Muscle of leg (tissue), 16 donors: ENCODE measurements at places on chromosomes 4 and X. TPM values are rescaled to one million over a fixed set of nuclear protein-coding genes. Genes with fewer than 3 reads are reported as not detected.

Gene MAP7D2
- 0.44 TPM for total RNA-seq

Gene TLR10
- total RNA-seq = 0.27 TPM

Gene CT47B1
- total RNA-seq = not detected

Gene ZNF275
- total RNA-seq = 5.6 TPM

Gene NDNF
- 12.0 TPM for total RNA-seq

Gene NDST3
- 0.04 TPM for total RNA-seq

DNA sequence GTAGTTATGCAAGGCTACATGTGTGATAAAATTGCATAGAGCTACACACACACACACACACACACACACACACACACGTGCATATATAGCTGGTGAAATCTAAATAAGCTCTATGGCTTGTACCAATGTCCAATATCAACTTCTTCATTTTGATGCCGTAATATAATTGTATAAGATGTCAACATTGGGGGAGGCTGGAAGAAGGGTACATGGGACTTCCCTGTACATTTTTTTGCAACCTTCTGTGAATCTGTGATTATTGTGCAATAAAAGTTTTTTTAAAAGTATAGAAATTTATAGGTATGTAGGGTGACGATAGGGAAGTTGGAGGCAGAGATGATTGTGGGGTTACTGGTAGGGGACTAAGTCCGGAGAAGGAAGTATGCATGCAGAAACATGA lies 105.5 kb downstream of the HDAC8 start:
- no peak overlapping the region for H3K4me3 ChIP-seq
- H3K27ac ChIP-seq = no peak overlapping the region
- H3K36me3 ChIP-seq = peaks cover 2% of the 10 kb centered on the region
- H3K27me3 ChIP-seq = no peaks in the 10 kb centered on the region
- no peak for DNase-seq

DNA sequence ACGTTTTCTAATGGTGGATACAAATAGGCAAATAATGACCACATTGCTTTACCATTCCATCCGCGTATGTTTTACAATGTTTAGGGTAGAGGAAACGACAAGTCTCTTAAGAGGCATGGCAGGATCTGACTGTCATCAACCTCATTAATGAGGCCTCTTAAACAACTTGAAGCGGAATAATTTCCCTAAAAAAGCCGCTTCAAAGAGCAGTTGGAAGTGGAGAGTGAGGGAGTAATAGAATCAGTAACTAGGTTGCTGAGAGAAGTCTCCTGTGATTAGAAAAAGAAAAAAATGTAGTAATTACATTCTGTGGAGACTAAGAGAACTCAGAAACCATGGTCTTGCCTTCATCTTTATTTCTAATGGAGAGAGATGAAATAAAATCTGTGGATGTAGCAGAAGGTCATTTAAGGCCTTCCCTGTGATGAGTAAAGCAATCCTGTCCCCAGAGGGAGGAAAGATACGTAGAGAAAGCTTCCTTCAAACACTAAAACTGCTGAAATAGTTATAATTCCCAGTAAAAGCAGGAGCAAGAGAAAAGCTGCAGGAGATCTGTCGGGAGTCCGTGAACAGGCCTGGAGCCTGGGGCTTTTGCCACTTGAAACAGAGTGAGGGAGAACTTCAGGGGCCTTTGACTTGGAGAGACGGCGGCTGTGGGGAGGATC lies 11.1 kb upstream of the SEPSECS start:
- H3K4me1 ChIP-seq = peaks cover 7% of the 10 kb centered on the region
- H3K27ac ChIP-seq = no peak overlapping the region
- no peak overlapping the region for H3K4me3 ChIP-seq
- H3K36me3 ChIP-seq = peaks cover 5% of the 10 kb centered on the region
- no peak for DNase-seq
- no peaks in the 10 kb centered on the region for H3K27me3 ChIP-seq

GRCh38 chr4:159363361-159363760 lies 260.5 kb downstream of the RAPGEF2 start:
- no peak for DNase-seq
- H3K27ac ChIP-seq = no peak overlapping the region
- H3K4me3 ChIP-seq = no peak overlapping the region
- peaks cover 12% of the 10 kb centered on the region for H3K36me3 ChIP-seq

GRCh38 chrX:115259238-115259875 lies 25.5 kb upstream of the LRCH2 start:
- no peak overlapping the region for H3K27ac ChIP-seq
- no peaks in the 10 kb centered on the region for H3K4me1 ChIP-seq
- peaks cover 14% of the 10 kb centered on the region for H3K27me3 ChIP-seq
- peak; percentile 32 for DNase-seq
- H3K36me3 ChIP-seq = no peaks in the 10 kb centered on the region
- no peak overlapping the region for H3K4me3 ChIP-seq

DNA sequence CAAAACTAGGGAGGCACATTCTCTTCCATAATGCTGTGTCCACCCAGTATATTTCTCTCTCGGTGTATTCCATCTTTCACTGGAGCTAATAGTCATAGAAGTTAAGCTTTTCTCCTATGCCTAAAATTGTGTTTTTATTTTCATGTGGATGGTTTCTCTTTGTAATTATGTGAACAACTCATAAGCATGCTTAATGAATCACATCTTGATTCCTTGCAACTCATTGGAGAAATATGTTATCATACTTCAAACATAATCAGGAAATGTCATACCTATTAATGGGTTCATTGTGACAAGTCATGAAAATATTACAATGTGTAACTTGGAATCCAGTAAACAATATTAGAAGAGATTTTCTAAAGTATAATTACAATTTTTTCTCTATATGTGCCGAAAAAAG lies 186.3 kb downstream of the SLC7A11 start:
- no peak for DNase-seq
- H3K36me3 ChIP-seq = no peaks in the 10 kb centered on the region
- no peak overlapping the region for H3K4me3 ChIP-seq

DNA sequence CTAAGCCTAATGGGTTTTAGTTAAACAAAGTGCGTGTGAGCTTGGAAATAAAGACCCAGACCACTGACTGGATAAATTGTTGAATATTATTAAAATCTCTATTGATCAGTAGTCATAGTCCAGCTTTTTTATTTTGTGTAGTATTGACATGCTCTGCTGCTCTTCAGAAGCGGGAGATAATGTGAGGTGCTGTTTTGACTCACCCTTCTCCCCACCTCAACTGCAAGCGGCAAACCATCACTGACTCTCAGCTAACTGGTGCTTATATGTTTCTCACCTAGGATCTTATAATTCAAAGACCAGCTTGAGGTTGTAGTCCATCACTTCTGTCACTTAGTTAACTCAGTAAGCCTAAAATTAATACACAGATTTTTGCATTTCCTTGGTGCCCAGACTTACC lies 72.2 kb downstream of the COMMD8 start:
- H3K4me3 ChIP-seq = no peak overlapping the region
- no peak overlapping the region for H3K27ac ChIP-seq
- H3K4me1 ChIP-seq = no peaks in the 10 kb centered on the region

GRCh38 chr4:130090427-130090826 lies 994.5 kb downstream of the C4orf33 start:
- no peaks in the 10 kb centered on the region for H3K36me3 ChIP-seq
- H3K27me3 ChIP-seq = no peaks in the 10 kb centered on the region
- no peaks in the 10 kb centered on the region for H3K4me1 ChIP-seq
- no peak overlapping the region for H3K4me3 ChIP-seq

DNA sequence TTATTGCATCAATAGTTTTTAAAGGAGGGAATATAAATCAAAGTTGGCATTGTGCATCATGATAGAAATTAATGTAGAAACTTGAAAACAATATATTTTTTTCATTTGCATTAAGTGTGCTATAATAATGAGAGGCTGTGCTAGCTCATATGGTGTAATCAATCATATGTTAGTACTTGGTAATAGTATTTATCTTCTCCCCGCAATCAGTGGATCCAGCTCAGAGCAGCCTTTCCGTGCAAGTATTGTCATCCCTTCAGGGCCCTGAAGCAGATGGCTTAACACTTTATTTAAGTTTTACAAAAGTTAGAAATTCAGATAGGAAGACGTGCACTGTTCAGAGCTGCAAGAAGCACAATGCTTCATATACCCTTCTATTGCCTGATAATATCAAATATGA lies 616.3 kb upstream of the ATOH1 start:
- DNase-seq = no peak
- H3K4me1 ChIP-seq = no peaks in the 10 kb centered on the region
- no peak overlapping the region for H3K27ac ChIP-seq
- H3K27me3 ChIP-seq = no peaks in the 10 kb centered on the region
- H3K4me3 ChIP-seq = no peak overlapping the region

DNA sequence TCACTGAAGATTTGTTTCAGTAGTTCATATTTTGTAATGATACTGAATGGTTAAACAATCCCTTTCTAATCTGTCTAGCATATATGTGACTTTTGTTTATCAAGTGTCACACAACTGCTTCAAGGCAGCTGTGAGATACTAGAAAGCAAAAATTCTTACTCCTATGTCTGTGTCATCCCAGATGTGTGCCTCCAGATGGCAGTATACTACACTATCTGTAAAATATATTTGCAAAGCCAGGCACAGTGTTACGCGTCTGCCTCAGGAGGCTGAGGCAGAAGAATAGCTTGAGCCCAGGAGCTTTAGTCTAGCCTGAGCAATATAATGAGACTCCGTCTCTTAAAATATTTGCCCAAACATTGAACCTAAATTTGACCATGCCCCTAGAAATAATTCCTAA lies 4.0 kb downstream of the NUDT10 start:
- H3K4me1 ChIP-seq = no peaks in the 10 kb centered on the region
- peaks cover 23% of the 10 kb centered on the region for H3K27me3 ChIP-seq
- H3K4me3 ChIP-seq = no peak overlapping the region
- no peak overlapping the region for H3K27ac ChIP-seq

DNA sequence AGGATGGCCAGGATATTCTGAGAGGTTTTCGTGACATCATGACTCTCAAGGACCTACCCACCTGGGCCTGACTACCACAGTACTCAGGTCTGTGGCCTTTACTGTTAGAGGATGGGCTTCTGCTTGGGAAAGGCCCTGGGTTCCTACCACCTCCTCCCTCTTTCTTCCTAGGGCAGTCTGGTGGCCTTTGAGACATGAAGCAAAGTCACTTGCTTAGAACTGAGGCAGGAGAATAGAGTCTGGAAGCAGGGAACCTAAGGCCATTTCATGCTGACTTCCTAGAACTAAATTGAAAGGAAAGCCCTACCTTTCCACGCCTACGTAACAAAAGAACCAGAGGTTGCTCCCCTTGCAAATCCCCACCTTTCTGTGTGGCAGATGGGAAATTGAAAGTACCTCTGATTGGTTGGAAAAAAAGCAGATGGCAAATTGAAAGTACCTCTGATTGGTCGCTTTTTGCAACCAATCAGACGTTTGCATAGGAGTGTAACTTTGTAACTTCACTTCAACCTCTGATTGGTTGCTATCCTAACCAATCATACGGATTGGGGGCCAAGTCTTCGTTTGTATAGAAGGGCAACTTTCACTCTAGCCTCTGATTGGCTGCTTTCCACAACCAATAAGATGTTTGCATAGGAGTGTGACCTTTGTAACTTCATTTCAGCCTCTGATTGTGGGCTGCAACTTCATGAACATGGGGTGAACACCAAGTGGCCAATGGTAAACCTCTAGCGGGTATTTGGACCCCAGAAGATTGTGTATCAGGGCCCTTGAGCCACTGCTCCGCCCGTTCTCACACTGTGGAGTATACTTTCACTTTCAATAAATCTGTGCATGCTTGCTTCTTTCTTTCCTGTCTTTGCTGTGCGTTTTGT lies 9.9 kb upstream of the AKAP14 start:
- peaks cover 3% of the 10 kb centered on the region for H3K27me3 ChIP-seq
- H3K27ac ChIP-seq = no peak overlapping the region
- no peak overlapping the region for H3K4me3 ChIP-seq
- peak; percentile 9 for DNase-seq
- H3K36me3 ChIP-seq = no peaks in the 10 kb centered on the region

- H3K27me3 ChIP-seq = peaks cover 20% of the 10 kb centered on the region
- peak; percentile 74 for DNase-seq
- no peaks in the 10 kb centered on the region for H3K36me3 ChIP-seq
- no peak overlapping the region for H3K27ac ChIP-seq
- no peak overlapping the region for H3K4me3 ChIP-seq
Observed at GRCh38 chr4:7651461-7651921, 216.8 kb upstream of the PSAPL1 start.

DNA sequence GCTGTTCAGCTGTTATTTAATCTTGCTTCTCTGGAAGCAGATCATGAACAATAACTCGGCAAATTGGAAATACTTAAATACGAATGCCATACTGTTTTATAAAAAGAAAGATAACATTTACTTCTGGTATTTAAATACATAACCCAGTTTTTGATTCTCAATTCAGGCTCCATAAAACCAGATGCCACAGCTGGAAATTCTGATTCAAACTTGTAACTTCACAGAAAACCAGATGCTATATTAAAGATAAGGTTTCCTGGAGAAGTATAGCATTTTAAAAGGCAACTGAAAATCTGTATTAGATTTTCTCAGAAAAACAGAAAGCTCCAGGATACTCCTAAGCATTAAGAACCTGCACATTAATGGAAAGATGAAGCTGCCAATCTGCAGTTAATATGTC lies 40.2 kb downstream of the STX18 start:
- DNase-seq = no peak
- no peak overlapping the region for H3K27ac ChIP-seq
- H3K4me1 ChIP-seq = no peaks in the 10 kb centered on the region
- no peaks in the 10 kb centered on the region for H3K36me3 ChIP-seq
- H3K4me3 ChIP-seq = no peak overlapping the region

GRCh38 chr4:150827226-150827625 lies 187.9 kb downstream of the LRBA start:
- H3K36me3 ChIP-seq = peaks cover 10% of the 10 kb centered on the region
- no peaks in the 10 kb centered on the region for H3K27me3 ChIP-seq
- H3K4me1 ChIP-seq = no peaks in the 10 kb centered on the region
- no peak overlapping the region for H3K4me3 ChIP-seq
- H3K27ac ChIP-seq = no peak overlapping the region

DNA sequence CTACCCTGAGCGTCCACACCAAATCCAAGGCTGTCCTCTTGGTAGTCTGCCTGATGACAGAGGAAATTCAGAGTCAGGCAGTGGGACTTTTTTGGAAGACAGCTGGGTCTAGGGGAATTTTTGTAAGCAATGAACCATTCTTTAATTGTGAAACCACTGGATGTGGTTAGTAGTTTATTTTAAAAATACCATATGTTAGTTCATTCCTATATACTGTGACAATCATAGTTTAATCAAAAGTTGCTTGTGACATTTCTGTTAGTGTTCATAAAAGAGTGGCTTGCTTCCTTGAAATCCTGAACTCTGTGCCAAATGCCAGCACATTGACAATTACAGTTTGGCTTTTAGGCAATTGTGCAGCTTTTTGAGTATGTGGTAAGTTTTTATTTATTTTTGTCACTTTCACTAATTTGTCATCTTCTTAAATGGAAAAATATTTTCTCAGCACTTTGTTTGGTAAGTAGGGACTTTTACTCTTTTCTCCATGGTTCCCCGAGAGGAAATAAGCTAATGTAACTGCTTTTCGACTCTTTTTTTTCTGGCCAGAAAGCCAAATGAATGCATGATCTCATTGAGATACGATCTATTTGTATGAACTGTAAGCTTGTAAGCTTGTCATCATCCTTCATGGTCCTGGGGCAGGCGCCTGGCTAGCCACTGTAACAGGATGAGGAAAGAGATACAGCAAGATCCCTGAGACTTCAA lies 72.6 kb upstream of the SLC4A4 start:
- H3K4me1 ChIP-seq = peaks cover 7% of the 10 kb centered on the region
- no peak overlapping the region for H3K4me3 ChIP-seq
- DNase-seq = peak; percentile 45
- no peak overlapping the region for H3K27ac ChIP-seq
- H3K27me3 ChIP-seq = no peaks in the 10 kb centered on the region
- no peaks in the 10 kb centered on the region for H3K36me3 ChIP-seq
